Nephron progenitor cell (in vitro differentiated cells): ENCODE measurements at places on chromosomes 2 and 18.

DNA sequence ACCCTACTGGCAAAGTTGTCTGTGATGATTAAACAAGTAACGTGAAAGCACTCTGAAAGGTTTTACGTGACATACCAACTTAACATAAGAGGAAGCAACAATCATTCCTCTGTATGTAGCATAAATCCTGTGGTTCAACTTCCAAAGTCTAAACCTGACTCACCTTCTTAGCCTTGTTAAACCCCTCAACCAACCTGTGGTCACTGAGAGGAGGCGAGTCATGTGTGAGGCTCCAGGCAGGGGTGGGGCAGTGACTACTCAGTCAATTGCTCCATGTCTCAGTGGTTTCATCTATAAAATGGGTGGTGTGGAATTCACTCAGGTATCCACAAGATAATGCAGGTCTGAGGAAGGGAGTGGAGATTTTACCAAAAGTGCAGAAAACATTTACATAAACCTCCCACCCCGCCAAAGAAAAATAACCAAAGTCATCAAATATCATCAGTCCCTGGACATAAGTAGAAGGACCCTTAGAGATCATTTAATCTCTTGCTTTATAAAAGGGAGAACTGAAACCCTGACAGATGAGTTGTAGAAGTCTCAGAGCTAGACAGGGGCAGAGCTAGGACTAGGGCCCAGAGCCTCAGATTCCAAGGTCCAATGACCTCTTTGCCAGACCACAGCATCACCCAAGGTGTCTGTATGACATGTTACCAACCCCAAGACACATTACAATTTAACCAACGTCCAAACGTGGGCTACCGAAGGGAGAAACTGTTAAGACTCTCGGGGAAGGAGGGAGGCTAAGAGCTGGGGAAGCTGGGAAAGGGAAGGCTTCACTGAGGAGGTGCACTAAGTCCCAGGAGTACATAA, 3.7 kb upstream of the PCBP1 start:
- DNase-seq, result no peak

DNA sequence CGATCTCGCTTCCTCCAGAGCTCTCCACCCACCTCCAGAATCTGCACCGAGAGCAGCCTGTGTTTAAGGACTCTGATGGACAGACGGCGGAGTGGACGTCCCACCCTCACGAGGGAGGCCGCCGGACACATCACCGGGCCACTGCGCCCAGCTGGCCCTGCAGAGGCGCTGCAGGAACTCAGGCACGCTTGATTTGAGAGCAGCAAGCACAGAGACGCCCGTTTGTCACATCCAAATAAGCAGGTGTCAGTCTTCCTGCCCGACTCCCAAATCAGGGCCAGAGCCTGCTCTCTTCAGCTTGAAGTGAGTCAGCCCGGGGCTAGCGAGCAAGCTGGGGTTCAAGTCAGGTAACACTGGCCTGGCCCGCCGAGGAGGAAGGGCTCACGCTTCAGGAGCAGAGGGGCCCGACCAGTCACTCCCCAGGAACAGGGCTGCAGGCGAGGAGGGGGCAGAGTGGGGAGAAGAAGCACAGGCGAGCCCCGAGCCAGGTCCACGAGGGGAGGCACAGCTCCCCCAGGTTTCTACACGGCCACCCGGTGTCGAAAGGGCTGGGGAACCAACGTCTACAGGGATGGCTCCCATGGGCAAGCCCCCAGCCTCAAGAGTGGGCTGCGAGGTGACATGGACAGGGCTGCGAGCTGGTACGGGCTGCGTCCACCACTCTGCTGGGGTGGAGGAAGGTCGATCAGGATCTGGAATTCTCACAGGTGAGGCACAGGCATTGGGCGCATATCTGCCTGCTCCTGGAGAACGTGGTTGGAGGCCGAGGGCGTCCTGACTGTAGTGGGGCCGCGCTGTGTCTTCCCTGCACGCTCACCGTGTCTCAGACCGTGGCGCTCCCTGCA, 52.5 kb upstream of the CTDP1 start:
- no peak for DNase-seq

DNA sequence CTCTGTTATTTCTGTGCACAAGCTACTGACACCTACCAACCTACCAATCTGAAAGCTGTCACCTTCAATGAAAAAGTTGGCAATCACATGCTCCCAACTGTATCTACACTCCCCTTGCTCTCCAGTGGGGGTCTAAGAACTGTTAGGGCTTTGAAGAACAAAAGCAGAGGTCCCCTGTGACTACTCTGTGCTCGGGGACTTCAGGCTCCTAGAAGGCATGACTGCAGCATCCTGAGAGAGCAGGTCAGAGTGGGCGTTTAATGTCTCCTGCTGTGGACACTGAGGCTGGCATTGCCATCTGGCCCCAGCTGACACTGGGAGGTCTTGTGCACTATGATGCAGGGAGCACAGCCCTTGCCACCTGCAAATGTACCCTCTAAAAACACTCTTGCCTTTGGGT, 93.3 kb downstream of the ACTR2 start:
- DNase-seq, result no peak

GRCh38 chr2:222859786-222860612, 837 bp upstream of the ACSL3 start:
- peak; percentile 10 for DNase-seq

DNA sequence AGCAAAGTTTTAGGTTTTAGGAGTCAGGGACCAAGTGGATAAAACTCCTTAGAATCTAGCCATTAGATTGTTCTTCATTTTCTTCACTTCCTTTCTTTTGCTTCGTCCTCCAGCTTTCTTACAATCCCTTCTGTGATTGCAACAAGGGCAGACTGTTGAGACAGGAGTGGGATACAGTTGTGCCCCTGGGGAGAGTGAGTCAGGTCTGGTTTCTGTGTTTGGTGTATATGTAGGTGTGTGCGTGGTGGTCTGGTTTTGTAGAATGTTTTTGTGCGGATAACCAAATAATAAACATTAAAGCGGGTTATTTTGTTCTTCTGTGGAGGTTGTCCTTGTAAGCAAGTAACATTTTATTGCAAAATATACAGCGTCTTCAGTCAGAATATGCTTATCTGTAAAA, 7.3 kb downstream of the INSIG2 start:
- DNase-seq, result no peak

DNA sequence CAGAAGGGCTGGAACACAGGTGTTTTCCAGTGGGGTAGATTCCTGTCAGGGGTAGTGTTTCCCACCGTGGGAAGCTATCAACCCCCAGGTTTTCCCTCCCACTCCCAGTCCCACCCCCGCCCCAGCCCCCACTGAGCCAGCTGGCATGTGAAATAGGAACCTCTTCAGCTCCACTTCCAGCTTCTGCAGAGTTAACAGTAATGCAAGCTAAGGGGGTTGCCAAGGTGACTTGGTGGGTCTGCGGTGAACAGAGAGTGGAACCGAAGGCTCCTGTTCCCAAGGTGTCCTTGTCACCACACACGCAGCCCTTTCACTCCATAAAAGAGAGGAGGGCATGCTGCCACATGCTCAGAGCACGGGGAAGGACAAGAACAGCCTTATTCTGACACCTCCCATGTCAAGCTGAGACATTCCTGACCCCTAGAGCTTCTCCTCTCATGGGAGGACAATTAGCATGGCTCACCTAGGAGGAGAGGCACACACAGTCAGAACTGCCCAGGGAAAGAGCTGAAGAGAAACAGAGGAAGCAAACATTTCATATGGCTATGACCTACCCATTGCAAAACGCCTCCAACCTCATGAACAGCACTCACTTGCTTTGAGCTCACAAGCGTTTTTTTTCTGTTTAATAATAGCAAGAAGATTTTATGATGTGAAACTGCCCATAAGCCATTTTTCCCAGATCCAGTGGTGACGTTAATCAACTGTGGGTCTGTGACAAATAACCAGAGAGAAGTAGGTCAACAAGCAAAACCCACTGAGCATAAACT, 39.8 kb upstream of the TBC1D8 start:
- no peak for DNase-seq

- no peak for DNase-seq
Observed at GRCh38 chr2:62536873-62537547, 31.0 kb upstream of the TMEM17 start.

DNA sequence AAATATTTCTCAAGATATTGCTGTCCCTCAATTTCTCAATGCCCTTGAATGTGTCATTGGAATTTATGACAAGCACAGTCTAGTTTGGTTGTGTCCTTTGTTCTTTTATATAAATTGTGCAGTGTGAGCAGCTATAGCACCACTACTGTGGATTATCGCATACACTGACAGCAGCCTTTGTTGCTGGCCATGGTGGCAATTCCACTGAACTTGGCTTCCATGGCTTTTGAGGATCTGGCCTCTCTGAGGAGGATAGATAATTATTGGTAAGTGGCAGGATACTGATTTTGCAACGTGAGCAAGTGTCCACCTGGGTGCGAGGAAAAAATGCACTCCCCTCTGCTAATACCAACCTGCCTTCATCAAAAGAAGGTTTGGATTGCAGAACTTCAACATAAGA, 84.0 kb downstream of the RDH14 start:
- DNase-seq, result no peak

DNA sequence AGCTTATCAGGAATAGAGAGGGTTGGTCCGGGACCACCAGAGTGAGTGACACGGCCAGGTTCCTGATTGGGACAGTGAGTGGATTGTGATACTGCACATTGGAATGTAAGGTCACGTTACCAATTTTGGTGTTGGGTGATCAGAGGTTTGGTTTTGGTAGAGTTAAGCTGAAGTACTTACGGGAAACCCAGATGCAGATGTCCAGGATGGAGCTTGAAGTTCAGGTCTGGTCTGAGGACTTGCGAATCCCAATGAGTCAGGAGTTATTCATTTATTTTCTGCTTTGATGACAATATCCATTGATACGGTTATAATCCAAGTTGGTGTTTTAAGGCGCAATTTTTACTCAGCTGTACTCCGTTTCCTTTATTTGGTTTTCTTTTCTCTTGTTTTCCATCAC, 273.6 kb downstream of the ALPK2 start:
- DNase-seq, result no peak
